ENCODE measurements at places on chromosomes 13 and 19.

GRCh38 chr13:69683921-69684686 is 423.5 kb upstream of the ATXN8OS start:
- DNase-seq: no peak

GRCh38 chr19:40893112-40893511 is 11.1 kb upstream of the CYP2A7 start:
- DNase-seq: no peak

GRCh38 chr13:38582133-38582532 is 104.7 kb upstream of the FREM2 start:
- no peak for DNase-seq

- peak; percentile 83 for DNase-seq
These were observed at the start of gene FNDC3A for GRCh38 chr13:48975856-48976575. FNDC3A (plus strand) TSS chr13:48975912; CDS start chr13:49006191, 30,279 bp downstream.

DNA sequence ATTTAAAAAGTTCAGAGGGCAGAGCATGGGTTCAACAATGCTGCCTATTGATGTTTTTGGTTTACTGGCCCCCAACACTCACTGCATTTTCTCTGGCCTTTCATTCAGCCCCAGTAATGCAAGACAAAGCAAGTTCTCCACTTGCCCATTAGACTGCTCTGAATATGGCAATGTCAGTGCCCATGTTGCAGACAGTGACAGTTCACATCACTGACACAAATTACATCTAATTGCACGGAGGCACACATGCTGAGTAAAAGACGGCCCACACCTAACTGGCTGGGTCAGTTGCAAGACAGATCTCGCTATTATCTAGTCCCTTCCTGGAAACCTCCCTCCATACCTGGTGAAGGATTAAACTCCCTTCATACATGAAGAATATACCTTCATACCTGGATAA is 54.0 kb downstream of the ENOX1 start:
- no peak for DNase-seq

DNA sequence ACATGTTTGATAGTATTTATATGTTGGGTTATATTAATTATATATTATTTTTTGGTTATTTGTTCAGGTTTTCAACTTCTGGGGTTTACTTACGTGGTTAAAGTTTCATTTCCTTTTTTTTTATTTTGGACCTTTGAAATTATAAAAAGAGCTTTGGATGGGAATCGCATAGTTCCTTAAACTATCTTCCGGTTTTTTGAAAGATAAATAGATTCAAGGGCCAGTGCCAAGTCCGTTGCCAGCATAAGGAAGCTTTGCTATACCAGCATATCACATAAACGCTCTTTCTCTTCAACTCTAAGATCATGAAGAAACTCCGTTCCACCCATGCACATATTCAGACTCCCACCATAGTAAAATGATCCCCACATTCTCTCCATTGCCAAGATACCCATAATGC is 7.4 kb upstream of the OXGR1 start:
- DNase-seq: no peak

DNA sequence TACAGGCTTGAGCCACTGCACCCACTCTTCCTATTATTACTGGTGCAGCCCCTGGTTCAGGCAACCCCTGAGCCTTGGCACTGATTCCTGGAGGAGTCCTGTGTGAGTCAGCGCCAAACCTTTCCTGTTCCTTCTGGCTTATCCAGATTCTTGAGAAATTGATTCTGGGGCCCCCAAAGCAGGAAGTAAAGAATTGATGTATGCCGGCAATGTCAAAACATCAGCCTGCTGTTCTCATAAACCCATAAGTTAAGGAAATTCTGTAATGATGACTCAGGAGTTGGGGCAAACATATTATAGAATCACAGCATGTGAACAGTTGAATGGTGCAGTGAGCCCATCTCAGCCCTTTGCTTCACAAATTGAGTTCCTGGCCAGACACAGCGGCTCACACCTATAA is 1.4 kb upstream of the OR7G3 start:
- no peak for DNase-seq

GRCh38 chr19:14906711-14907110 is 20.8 kb upstream of the OR7A17 start:
- DNase-seq: no peak

- no peak for DNase-seq
These were observed 1.8 kb upstream of the ZNF557 start for GRCh38 chr19:7067716-7068115.

DNA sequence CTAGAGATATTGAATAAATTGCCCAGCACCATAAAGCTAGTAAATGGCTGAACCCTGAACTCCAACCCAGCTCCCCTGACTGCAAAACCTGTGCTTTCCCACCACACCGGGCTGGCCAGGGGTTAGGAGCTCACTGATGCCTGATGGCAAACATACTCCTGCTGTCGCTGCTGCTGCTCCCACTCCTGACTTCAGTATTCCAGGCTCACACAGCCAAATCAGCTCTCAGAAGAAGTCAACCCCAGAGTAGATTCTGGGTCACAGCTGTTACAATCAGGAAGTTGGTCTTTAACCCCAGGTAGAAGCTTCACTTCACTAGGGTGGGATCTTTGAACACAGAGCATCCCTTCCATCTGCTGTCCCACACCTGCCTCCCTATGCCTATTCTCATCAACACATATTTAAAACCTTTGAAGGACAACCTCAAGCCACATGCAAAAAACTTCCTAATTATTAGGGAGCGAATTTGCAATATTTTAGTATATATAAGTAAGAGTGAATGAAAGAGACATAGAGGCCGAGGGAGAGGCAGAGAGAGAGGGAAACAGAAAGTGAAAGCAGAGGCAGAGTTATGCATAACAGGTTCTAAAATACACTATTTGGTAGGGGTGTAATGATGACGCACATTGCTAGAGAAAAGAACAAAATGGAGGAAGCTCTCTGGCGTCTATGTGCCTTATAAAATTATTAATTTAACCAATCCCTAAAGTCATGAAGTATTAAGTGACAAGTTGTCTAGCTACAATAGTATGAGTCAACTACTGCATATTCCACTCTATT is 99.4 kb upstream of the SERP2 start:
- DNase-seq: no peak

GRCh38 chr19:47626238-47626637 is 17.3 kb downstream of the BICRA start:
- DNase-seq: no peak

- no peak for DNase-seq
These were observed 416.9 kb downstream of the IRS2 start for GRCh38 chr13:109369353-109370052.

GRCh38 chr19:49408816-49409440 is 14.3 kb downstream of the PTH2 start:
- no peak for DNase-seq

GRCh38 chr13:80862456-80862855 is 521.5 kb upstream of the SPRY2 start:
- DNase-seq: no peak

DNA sequence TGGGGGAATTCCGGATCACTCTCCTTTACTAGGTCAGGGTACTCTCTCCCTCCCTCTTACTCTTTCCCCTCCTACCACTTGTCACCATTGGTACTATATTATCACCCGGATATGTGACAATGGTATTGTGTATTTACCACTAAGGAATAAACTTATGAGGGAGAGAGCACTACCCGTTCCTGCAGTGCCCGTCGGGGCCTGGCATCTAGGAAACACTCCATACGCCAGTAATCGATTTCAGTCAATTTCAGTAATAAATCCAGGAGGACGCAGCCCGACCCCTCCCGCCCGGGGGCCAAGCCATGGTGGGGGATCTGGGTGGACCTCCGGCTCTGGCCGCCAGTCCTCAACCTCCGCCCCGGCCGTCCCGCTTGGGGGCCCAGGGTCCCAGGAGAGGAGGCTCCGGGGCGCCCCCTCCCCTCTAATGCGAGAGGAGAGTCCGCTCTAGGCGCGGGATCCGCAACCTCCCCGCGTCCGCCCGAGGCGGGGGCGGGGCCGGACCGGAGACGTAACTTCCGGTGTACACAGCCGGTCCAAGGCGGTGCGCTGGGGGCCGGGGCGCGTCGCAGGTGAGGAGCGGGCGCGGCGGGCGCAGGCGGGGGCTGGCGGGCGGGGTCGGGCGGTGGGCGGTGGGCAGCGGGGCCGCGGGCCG is at the start of gene GARRE1:
GARRE1 (plus strand) TSS at position 509 of the 652 bp plus-strand sequence. CDS start 45,920 bp downstream, outside the sequence.
- peak; percentile 75 for DNase-seq

GRCh38 chr13:78659450-78659730 is 435 bp upstream of the OBI1 start:
- no peak for DNase-seq

DNA sequence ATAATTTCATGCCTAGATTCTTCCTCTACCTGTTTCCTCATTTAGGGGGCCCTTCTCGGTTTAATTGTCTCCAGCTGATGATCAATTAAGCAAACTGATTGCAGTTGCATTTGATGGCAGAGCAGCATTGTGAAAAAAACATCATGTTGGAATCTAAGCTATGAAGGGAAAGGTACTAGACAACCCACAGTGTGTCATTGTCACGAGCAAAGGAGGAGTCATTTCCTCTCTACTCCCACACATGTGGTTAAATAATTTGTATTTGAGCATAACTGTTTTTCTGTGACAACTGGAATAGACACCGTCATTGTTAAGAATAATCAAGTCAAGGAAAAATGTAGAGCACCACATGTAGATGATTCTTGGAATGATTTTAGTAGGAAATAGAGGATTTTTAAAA is 240.3 kb downstream of the DCT start:
- DNase-seq: peak; percentile 16

DNA sequence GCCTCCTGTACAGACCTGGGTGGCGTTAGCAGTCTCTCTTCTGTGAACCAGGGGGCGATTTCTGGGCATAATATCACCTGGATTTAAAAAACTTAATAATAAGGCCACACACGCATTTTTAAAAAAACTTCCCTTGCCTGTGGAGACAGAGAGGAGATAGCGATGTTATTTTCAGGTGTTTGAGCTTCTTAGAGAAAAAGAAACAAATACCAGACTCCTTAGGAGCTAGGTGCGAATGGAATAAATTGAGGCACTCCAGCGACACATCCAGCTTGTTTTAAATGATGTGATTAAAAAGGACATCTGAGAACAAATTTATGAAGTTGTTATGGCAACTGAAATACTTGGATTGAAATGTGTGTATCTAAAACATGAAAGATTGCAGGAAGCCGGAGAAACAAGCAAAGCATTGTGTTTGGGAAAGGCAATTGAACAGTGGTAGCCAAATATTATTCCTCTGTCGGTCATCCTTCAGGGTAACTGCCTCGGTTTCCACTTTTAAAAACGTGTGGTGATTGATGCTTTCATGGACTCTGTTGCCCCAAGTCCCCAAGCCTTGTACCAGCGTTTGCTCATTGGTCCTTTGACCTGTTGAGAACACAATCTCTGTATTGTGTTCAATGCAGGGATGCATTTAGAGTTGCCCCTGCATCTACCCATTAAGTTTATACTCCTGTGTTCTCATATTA is 158.7 kb downstream of the TM9SF2 start:
- no peak for DNase-seq

GRCh38 chr13:65697843-65698242 is 1532.3 kb downstream of the PCDH9 start:
- no peak for DNase-seq

- no peak for DNase-seq
These were observed 412.1 kb downstream of the KLF12 start for GRCh38 chr13:73722120-73722519.

GRCh38 chr13:24834902-24835510 is 71.0 kb downstream of the RNF17 start:
- DNase-seq: no peak

GRCh38 chr13:111183087-111183645 is 68.1 kb downstream of the ARHGEF7 start:
- DNase-seq: no peak

GRCh38 chr13:50670272-50670671 is 173.2 kb downstream of the DLEU7 start:
- DNase-seq: no peak

DNA sequence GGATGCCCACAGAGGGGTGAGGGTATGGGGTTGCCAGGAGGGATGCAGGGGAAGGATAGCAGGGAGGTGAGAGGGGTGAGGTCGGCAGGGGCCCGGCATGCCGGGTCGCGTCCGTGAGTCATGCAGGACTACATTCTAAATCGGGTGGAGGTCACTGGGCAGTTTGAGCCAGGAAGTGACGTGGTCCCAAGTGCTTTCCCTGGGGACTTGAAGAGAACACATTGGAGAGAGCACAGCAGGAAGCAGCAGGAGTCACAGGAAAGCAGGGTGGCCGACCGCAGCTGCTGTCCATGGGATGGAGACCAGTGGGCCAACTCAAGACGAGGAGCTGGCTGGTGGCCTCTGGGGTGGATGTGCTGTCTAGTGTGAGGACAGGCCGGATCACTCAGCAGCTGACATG is 92.0 kb upstream of the WASF3 start:
- no peak for DNase-seq

- DNase-seq: no peak
These were observed 14.0 kb downstream of the PDX1 start for GRCh38 chr13:27933580-27934328.

DNA sequence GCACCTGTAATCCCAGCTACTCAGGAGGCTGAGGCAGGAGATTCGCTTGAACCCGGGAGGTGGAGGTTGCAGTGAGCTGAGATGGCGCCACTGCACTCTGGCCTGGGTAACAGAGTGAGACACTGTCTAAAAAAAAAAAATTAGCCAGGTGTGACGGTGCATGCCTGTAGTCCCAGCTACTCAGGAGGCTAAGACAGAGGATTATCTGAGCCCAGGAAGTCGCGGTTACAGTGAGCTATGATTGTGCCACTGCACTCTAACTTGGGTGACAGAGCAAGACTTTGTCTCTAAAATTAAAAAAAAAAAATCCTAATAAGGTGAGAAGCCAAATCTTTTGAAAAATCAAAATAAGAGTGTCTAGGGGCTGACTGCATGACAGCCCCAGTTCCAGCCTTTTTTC is 9.7 kb upstream of the CEBPA start:
- no peak for DNase-seq

- no peak for DNase-seq
These were observed 7.8 kb downstream of the SOX21 start for GRCh38 chr13:94704377-94705080.

DNA sequence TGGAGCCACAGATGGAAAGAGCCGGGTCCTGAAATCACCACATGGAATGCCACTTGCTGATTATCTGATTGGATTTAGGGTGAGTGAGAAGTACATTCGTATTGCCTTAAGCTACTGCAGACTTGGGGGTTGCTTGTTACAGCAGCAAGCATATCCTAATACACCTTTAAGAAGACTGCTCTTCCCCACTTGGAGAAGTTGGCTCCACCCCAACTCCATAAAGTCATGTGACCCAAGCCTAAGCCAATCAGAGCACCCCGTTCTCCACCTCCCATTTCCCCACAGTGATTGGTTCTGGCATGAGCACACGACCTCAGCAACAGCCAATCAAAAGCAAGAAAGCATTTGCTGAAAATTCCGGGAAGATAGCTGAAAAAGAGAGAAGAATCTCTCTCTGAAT is 23.1 kb downstream of the CACNA1A start:
- DNase-seq: no peak
